Glomerular endothelial cell (primary cell): ENCODE measurements at places on chromosomes 6 and 20. TPM values are rescaled to one million over a fixed set of nuclear protein-coding genes. Genes with fewer than 3 reads are reported as not detected.

Gene C6orf120
- 33.2 and 41.0 TPM in 2 replicates for total RNA-seq

Gene KCNK16
- total RNA-seq, result not detected in 2 replicates

Gene RNF144B
- 30.3 and 33.4 TPM in 2 replicates for total RNA-seq

Gene PIGT
- 91.1 and 130 TPM in 2 replicates for total RNA-seq
